ENCODE measurements at places on chromosomes 6 and 20.
A peak's percentile ranks its signal among the peaks of the same experiment; 100 is the strongest.

- DNase-seq, result peak; percentile 57
Observed at GRCh38 chr20:19903168-19903811, 113.9 kb upstream of the NAA20 start.

DNA sequence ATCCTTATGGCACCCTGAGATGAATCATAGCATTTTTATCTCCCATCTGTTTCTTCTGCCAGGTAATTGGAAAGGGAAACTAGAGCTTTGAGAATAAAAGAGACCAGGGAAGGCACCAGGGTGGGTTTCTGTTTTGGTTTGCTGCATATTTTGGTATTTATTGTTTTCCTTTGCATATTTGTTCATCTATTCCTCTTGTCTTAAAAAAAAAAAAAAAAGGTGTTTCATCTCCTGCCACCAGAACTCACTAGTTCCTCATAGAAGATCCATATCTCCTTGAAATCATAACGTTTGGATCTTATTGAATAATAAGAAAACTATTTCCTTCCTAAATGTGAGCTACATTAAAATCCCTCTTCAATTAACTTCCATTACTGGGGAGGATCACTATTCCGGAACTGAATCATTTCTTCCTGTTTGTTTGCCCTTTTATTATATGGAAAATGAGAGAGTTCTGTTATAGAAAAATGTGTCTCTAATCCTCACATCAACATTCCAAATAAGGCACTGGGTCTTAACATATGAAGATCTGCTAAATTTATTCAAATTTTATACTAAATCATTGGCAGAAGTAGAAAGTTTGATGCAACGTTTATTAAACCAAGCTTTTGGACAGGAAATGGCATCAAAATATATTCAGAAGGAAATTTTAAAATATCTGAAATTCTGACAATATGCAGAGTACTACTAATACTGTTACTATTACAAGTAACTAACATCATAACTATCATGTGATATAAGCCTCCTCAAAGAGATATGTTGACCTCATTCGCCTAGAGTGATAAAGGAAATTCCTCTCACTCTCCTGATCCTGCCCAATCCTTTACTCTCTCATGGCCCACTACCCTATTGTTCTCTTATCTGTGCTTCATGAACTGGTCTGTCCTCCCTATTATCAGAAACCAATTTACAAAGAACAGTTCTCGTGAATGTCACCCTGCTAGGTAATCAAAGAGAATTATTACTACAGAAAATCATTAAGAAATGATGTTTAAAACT is 229.4 kb upstream of the RSPO3 start:
- DNase-seq, result no peak

- no peak for DNase-seq
Observed at GRCh38 chr6:123928529-123928928, 124.9 kb downstream of the NKAIN2 start.

- no peak for DNase-seq
Observed at GRCh38 chr6:136969433-136969832, 47.3 kb downstream of the SLC35D3 start.

- no peak for DNase-seq
Observed at GRCh38 chr6:131013495-131013894, 49.5 kb downstream of the EPB41L2 start.

DNA sequence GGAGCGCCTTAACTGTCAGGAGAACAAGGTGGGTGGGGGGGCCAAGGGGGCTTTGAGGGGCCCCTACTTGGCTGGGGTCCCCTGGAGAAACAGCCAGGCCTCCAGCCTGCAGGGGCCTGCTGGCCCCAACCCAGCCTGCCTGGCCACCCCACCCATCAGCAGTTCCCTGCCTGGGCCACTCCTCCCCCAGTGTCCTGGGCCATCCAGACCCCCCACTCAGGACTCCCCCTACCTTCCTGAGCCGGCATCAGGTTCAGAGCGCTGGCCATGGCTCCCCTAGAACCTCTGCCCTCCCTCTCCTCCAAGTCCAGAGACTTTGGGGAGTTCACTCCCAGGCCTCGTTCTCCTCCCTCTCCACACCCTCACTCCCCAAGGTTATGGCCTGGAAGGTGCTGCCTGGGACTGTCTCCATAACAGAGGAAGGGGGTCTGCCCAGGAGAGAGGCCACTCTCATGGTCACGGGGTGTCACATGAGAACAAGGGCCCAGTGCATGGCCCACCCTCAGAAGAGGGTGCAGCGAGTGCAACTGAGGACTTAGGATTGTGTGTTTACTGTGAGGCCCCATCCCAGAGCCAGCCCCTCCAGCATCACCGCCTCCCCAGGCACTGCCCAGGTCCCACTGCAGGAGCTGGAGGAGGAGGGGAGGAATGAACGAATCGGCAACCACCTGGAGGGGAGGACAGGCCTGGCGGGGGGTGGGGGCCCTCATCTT is 6.0 kb downstream of the SLC17A9 start:
- DNase-seq, result no peak

GRCh38 chr6:157497579-157497978 is 116.6 kb downstream of the ZDHHC14 start:
- no peak for DNase-seq

GRCh38 chr6:75081921-75082320 is 123.9 kb downstream of the COL12A1 start:
- DNase-seq, result no peak

DNA sequence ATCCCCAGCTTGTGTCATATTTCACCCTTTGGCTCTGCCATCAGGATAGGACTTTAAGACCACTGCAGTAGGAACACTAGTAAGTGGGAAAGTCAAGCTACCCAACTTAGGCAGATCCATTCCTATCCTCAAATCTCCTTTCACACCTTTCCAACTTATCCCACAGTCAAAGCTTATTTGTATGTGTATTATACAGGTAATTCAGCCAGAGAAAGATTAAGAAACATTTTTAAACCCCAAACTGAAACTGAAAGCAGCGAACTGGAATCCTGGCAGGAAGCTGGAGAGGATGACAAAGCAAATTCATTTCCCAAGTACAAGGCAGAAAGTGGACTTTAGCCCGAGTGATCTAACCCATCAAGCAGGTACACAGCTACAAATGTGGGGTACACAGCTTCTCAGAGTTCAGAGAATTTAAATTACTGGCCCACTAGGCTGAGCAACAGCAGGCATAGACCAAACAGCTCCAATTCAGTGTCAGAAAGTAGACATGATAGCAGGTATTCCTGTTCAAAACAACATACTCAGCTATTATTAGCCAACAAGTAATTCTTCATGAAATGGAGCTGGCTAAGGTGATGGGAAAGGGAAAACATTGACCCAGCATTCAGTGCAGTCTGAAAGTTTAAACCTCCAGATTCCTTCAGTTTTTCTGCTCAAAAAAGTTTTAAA is 39.1 kb downstream of the ILRUN start:
- no peak for DNase-seq

- no peak for DNase-seq
Observed at GRCh38 chr6:6880745-6881437, 226.9 kb upstream of the RREB1 start.

- no peak for DNase-seq
Observed at GRCh38 chr6:155004576-155005372, 9.7 kb downstream of the TIAM2 start.

DNA sequence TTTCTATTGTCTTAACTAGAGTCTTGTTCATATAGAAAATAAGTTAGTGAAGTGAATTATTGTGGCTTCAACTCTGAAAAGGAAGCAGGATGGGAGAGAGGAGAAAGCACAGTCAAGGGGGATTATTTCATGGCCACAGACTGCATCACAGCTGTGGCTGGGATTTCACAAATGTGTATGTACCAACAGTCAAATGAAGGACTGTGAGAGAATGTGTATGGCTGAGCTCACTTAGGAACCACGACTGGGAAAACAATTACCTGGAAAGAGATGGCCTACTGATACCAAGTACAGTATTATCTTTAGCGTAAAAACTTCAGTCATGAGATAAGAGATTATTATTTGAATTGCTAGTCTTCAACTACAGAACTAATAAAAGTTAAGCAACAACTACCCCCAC is 54.9 kb downstream of the SESN1 start:
- DNase-seq, result no peak

DNA sequence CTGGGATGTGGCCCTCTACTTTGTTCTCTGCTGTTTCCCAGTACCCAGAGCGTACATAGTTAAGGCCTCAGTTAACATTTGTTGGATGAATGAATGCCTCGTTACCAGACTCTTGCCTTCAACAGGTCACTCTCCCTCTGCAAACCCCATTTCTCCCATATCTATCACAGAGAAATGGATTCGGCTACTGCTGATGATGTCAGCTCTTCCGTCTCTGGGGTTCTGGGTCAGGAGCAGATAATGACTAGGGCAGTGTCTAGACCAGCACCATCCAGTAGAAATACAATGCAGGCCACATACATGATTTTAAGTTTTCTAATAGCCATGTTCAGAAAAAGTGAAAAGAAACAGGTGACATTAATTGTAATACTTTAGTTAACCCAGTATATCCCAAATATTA is 47.9 kb downstream of the TOX2 start:
- no peak for DNase-seq

- DNase-seq, result no peak
Observed at GRCh38 chr20:59318803-59319202, 18.4 kb downstream of the EDN3 start.

- no peak for DNase-seq
Observed at GRCh38 chr20:24738981-24739633, 210.0 kb upstream of the CST7 start.
